ENCODE measurements at places on chromosomes 6 and 20. TPM values are rescaled to one million over a fixed set of nuclear protein-coding genes. Genes with fewer than 3 reads are reported as not detected.

The MAS1 gene
- total RNA-seq: not detected

The AURKA gene
- total RNA-seq: 0.66 TPM

The POM121L2 gene
- total RNA-seq: not detected

The GMDS gene
- total RNA-seq: 34.5 TPM

The SLC22A2 gene
- not detected for total RNA-seq

The CST2 gene
- not detected for total RNA-seq

The NMBR gene
- not detected for total RNA-seq

The ADGRG6 gene
- 7.5 TPM for total RNA-seq

The PARD6B gene
- total RNA-seq: 8.6 TPM

The OGFRL1 gene
- total RNA-seq: 8.6 TPM

The SLC22A1 gene
- 0.26 TPM for total RNA-seq

The TRIM40 gene
- not detected for total RNA-seq

GRCh38 chr6:144666781-144667180, 381.6 kb downstream of the UTRN start:
- DNase-seq: no peak

DNA sequence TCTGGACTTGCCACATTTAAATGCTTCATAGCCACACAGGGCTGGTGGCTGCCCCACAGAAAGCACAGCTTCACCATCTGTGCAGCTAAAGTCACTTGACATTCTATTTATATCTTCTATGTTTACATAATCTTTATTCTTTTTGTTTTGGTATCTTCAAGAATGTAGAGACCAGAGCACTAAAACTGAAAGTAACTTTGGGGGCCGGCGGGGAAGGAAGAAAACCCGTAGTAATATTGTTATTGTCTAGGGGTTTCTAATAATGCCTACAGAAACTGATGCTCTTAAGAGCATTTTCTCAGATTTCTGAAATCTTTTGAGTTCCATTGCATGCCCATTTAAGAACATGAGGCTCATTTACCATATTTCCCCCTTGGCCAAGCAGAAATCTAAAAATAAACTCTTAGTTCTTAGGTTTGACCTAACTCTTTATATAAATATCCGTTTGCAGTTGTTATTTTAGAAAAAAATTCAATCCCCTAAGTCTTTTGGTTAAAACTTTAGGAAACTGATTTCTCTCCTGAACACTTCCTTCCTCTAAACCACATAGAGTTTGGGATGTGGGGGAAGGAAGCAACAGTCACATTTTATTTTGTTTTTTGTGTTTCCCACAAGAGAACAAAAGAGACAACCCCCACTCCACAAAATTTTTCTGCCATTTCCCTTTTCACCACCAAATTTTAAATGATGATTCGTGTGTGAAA, 207.6 kb downstream of the OGFRL1 start:
- no peak for DNase-seq

DNA sequence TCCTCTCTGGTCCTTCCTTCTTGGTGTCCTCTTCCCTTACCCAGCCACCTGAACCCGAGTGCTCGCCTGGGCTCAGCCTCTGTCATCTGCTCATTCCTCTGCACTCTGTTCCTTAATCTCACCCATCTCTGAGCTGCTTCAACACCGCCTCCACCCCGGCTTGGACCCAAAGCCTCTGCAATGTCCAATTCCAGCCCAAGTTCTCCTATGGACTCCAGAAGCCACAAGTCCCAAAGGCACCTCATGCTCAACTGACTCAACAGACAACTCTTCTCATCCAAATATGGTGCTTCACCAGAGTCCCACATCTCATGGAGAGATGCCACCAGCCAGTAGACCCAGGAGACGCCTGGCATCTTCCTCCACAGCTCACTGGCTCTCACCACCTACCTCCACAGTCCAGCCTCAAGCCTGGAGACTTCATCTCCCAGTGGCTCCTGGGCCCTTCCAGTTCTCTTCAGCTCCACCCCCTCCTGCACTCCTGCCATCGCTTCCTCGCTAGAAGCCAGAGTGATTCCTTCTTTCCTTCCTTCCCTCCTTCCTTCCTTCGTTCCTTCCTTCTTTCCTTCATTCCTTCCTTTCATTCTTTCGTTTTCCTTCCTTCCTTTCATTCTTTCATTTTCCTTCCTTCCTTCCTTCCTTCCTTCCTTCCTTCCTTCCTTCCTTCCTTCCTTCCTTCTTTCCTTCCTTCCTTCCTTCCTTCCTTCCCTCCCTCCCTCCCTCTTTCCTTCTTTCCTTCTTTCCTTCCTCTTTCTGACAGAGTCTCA, 40.9 kb upstream of the NNAT start:
- DNase-seq: no peak

DNA sequence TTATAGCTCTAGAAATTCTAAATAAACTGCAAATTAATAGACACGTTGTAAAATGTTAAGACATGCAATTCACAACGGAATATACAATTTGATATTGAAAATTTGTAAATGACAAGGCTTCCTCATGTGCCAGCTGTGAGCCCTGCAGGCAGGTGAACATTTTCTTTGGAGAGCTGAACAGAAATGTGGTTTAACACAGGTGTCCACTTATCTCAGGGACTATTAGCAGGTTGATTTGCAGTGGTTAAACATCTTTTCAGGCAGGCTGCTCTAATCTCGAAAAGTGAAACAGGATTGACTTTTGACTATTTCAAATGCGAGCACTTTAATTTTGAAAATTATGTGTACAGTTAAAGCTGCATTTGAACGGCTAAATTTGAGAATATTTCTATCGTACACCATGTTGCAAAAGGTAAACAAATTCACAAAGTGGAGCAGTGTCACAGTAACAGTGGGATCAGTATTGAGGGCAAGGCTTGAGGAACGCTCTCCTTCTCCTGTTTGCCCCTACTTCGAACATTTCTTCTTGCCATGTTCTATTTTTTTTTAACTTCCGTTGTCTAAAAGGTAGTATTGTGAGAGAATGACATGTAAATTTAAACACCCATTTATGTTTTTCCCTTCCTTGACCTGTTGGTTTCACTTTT, 210.8 kb downstream of the CDKAL1 start:
- DNase-seq: no peak

DNA sequence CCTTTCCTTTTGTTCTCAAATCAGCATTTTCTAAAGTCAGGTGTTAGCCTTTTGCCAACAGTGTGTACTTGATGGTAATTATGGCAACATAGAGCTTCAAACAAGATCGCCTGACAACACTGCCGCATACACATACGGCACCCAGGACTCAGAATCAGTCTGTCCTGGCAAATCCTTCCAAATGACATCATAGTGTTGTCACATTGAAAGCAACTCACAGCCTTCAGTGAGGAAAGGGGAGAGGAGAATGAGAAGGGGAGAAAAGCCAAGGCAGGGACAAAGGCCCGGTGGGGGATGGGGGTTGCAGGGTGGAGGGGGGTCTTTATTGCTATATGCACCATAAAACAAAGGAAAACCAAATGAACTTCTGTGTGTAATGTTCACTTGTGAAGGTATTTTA, 65.7 kb upstream of the PTGIS start:
- DNase-seq: no peak

- DNase-seq: peak; percentile 71
Measured at GRCh38 chr20:62361799-62362589, 5.1 kb downstream of the LAMA5 start.

DNA sequence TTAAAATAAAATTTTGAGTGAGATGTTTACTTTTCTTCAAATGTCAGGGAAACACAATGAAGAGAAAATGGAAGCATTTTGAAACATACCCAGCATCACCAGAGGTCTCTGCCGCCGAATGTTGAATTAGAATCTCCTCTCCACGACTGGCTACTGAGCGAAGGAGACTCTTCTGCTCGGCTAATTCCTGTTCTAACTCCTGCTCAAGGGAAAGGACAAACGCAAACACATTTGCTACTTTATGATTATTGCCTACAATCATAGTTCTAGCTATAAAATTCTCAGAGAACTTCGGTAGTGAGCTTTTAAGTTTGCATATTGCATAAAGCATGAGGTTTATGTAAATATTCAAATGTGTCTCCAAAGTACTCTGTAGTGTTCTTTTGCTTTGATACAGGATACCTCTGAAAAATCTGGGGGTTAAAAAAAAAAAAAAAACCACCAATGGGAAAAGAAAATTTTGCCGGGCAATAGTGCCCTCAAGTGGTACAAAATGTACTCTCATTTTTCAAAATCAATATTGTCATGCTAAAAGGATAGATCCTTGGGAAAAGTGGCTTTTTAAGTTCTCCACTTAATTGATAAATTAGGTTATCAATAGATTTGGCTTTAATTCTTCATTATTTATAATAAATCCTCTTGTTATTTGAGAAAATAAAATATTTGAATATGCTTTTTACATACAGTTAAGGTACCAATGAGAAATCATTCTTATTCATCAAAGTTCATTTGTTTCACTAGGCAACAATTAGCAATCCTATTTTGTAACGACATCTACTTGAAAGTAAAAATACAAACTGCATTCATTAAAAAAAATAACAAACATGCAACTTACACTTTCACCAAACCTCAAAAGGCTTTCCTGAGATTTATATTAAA, 369.0 kb downstream of the SYNE1 start:
- no peak for DNase-seq

DNA sequence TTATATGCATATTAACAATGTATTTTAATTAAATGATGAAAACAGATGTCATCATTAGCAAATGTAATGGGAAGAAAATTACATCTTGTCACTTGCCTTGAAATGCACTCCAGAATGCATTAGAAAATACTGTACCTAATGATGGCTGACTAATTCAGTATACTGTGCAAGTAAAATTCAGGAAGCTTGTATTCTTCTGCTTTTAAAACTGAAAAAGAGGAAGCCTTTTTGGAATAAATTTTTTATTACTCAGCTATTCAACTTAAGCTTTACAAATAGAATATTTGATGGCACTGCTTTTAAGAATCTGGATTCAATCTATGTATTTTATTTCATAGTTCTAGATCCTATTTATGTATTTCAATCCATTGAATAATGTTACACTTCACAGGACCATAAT, 195.5 kb downstream of the RIMS1 start:
- DNase-seq: no peak

GRCh38 chr6:67952948-67953347, 682.1 kb upstream of the ADGRB3 start:
- no peak for DNase-seq

DNA sequence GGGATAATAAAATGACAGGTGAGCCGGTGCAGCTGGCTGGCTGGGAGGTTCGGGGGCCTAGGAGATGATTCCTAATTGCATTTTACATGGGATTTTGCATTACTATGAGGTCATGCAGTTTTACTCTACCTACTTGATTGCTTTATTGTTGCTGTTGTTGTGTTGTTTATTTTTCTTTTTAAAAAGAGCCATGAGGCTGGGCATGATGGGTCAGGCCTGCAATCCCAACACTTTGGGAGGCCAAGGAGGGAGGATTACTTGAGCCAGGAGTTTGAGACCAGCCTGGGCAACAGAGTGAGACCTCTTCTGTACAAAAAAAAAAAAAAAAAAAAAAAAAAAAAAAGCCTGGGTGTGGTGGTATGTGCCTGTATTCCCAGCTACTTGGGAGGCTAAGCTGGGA, 104.8 kb downstream of the GJA1 start:
- no peak for DNase-seq

- DNase-seq: no peak
Measured at GRCh38 chr6:157203764-157204163, 119.6 kb downstream of the TMEM242 start.

GRCh38 chr20:703006-703405, 27.4 kb upstream of the SCRT2 start:
- no peak for DNase-seq

- no peak for DNase-seq
Measured at GRCh38 chr20:64100946-64101688, 6.2 kb downstream of the NPBWR2 start.

DNA sequence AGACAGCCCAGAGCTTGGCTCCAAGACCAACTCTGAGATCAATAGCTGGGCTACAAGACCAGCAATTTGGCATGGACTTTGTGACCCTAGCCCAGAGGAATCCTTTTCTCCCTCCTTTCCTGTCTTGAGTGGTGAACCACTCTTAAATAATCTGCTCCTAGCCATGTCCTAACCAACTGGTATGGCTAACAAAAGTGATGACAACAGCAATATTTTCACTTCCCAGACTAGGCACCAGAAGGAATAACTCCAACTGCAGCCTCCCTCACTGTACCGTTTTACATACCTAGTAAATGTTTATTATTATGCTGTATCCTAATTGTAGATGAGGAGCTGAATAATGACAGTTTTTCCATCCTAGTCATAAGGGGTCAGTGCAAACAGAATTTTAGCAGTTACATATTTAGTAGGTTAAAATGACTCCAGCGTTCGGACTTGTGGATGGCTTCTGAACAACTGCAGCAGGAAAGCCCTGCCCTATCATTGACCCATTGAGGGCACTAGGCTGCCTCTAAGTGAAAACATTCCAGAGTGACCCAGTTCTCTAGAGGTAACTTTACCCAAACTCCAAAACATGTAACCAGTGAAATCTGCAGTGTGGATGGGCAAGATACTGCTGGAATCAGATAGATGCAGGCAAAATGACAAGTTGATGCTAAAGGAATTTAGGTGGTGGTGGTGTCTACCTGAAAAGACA, 77.1 kb downstream of the SH3BGRL2 start:
- no peak for DNase-seq

DNA sequence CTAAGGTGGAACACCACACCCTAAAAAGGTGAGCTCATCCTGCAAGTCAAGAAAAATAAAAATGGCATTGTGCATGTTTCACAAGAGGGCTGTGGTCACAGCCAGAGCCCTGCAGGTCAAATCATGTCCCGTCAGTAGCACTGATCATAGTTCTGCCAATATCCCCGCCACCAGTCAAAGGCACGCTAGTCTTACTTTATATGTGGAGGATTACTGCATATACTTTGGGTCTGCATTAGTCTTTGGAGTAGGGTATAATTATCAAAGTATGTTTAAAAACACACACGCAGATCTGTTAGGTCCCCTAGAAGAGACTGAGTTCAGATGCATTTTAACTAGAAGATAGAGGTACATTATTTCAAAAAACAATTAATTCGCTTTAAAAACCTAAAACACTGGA, 1.8 kb downstream of the PERP start:
- DNase-seq: peak; percentile 28

- no peak for DNase-seq
Measured at GRCh38 chr6:170160628-170161611, 130.0 kb downstream of the DLL1 start.

GRCh38 chr6:36252005-36252404, 17.9 kb upstream of the PNPLA1 start:
- no peak for DNase-seq

DNA sequence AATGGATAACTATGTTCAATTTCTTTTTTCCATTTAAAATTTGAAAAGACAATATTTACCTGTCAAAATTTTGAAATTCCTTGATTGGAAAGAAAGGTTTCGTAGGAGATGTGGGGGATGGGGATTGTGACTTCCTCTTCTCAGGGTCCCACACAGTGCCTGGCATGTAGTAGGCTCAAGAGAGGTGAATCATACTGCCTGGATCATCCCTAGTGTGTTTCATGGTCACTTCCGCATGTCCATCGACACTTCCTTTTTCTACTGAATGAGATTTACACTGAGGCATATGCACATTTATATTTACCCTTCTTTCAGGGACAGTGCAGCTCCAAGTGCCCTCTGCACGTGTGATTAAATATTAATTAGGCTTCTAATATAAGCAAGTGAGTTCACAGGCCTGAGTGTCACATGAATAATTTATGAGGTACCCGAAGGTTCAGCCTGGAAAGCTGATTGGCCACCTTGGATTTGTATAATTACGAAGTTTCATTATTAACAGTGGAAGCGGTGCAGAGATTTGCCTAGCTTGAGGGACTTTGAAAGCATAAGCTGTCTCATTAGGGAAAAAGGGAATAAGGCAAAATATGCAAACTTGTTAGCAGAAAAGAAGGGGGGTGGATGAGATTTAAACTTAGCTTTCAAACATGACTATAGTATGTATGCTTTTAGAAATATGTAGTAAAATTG, 177.5 kb upstream of the MMS22L start:
- DNase-seq: no peak
